ENCODE measurements at places on chromosomes 13 and 19.
A peak's percentile ranks its signal among the peaks of the same experiment; 100 is the strongest.

DNA sequence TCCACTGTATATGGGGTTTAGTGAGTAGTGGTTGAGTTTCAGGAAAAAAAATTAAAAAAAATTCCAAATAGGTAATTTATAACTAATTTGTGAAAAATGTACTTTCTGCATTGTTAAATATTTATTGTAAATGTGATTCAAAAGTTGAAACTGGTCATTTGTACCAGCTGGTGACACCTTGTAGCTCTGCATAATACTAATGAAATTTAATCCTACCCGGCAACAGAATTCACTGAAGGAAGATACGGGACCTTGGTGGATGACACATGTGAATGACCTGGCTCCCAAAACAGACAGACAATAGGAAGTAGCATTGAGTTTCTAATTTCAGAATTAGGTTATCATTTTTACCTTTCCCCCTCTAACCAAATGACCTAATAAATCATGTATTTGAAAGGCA, 73.8 kb downstream of the SLITRK6 start:
- peak; percentile 75 for DNase-seq

DNA sequence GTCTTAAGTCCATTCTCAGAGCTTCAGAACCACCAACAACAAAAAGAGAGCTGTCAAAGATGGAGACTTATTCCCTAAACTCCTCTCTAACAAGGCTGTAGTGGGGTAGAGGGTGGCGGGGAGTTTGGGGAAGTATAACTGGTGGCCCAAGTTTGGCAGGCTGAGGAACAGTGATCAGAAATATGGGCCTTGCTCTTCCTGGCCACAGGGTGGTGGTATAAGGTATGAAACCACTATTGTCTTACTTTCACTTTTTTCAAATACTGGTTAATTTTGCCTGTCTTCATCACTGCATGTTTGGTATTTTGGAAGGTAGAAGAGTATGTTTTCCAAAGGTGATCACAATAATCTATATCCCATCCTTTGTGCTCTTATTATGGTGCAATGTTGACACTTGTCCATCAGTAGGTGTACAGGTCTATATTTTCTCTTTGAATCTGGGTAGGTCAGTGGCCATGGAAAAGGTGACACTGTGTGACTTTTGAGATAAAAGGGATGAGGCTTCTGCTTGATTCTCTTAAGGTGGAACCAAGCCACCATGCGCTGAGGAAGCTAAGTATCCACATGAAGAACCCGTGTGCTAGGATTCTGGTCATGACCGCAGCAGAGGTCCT, 23.2 kb upstream of the GPC5 start:
- no peak for DNase-seq

GRCh38 chr19:30857388-30857787, 485.2 kb downstream of the ZNF536 start:
- no peak for DNase-seq

DNA sequence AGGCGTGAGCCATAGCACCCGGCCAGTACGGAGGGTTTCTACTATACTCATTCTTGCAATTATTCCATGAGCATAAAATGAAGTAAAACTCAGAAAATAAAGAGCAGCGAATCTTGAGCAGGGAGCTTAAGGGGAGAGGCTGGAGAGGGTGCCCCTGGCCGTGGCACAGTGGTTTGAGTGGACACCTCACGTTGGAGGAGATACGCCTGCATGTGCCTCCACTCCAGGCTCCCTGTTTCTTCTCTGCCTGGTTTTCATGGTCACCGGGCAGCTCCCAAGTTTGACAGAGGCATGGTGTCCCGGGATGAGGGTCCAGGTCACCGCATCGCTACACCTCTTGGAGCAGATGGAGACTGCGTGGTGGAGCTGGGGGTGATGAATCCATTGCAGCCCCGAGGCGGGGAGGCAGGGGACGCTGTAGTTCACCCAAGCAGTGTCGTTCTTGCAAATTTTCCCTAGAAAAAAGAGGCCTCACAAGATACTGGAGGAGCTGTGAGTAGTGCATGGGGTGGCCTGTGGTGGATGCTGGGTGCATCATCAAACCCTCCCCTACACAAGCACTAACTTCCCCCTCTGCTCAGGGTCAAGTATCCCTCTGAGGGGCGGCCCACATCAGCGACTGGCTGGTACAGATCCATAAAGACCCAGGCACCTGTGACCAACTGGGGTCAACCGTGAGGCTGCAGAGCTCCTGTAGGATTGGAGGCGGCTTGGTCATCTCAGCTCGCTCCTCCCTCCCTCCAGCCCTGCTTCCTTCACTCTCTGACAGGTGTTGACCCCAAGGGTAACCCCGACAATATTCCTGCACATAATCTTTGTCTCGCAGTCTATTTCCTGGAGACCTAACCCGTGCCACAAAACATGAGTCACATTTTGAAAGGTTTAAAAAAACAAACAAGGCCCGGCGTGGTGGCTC, 3.6 kb upstream of the MIER2 start:
- DNase-seq: no peak

GRCh38 chr13:90414691-90415596, 932.5 kb upstream of the MIR17HG start:
- DNase-seq: no peak

- DNase-seq: peak; percentile 40
Observed at GRCh38 chr13:112968910-112969691, at the start of gene MCF2L. Gene MCF2L, plus strand, starts transcription at chr13:112969214. Its CDS starts 166 bp downstream, at chr13:112969380.

GRCh38 chr13:33341861-33342452, 56.4 kb upstream of the STARD13 start:
- peak; percentile 42 for DNase-seq

- DNase-seq: no peak
Observed at GRCh38 chr13:110413016-110413675, 106.1 kb downstream of the COL4A2 start.

- peak; percentile 26 for DNase-seq
Observed at GRCh38 chr13:113105032-113105920, at the start of gene F7. Gene F7, plus strand, starts transcription at chr13:113105791. Its CDS starts 51 bp downstream, at chr13:113105842.

- no peak for DNase-seq
Observed at GRCh38 chr13:70644052-70644451, 535.8 kb upstream of the KLHL1 start.

DNA sequence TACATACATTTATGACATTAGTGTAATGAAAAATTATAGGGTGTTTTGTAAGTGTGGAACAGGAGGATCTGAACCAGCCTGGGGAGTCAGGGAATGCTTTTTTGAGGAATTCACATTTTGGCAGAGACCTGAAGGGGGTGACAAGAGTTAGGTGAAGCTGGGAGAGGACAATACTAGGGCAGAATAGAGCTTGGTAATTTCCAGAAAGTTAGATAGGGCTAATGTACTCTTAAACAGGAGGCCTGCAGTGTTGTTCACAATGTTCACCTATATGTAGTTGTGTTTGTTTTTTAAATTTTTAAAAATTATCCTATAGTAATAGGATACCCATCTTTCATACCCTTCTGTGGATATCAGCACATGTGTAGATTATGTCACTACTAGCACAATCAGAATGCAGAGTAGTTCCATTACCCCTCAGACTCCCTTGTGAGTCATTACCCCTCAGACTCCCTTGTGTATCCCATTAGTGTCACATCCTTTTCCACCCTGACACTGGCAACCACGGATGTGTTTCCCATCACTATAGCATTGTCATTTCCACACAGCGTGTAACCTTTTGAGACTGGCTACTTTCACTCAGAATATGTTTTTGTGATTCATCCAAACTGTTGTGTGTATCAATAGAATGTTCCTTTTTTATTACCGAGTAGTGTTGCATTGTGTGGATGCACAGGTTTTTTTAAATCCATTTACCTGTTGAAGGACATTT, 43.1 kb downstream of the PCCA start:
- peak; percentile 42 for DNase-seq

DNA sequence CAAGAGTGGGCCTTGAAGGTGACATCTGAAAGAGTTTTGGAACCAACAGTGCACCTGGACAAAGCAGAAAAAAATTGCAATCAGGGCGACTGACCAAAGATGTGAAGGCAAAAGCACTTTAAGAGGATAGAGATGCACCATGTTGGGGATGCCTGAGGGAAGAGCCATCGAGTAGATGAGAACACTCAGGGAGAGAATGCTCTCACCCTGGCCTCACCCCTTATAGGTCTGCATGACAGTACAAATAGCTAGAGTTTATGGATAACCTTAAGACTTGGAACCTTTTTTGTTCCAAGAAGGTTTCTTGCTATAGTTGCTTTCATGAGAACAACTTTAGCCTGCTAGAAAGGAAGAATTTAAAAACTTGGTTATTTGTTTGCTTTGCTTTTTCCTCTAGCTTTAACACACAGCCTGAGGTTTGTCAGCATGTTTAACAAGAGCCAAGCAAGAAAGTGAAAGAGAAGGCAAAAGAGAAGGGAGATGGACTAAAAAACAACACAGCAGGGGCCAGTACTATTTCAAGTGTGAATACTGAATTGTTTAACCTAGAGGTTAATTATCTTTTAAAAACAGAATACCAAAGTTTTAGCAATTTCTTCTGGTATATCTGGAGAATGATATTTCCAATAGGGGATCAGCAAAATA, 418.9 kb downstream of the DIAPH3 start:
- DNase-seq: no peak

DNA sequence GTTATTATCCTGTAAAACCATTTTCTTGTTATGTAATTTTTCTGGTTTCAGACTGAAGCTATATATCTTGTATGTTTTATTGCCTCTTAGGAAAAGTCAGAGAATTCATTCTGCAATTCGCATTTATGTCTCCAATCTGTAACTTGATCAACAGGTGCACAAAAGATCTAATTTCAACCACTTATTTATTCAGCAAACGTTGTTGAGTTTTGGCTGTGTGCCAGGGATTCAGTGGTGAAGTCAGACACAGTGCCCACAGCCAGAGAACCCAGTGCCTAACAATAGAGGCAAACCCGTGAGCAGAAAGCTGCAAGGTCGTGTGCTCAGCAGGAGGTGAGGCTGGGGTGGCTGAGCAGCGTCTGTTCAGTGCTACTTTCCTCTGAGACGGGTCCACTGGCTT, 119.5 kb upstream of the MCF2L start:
- DNase-seq: peak; percentile 97

- no peak for DNase-seq
Observed at GRCh38 chr19:55705972-55706371, 30.9 kb downstream of the EPN1 start.

DNA sequence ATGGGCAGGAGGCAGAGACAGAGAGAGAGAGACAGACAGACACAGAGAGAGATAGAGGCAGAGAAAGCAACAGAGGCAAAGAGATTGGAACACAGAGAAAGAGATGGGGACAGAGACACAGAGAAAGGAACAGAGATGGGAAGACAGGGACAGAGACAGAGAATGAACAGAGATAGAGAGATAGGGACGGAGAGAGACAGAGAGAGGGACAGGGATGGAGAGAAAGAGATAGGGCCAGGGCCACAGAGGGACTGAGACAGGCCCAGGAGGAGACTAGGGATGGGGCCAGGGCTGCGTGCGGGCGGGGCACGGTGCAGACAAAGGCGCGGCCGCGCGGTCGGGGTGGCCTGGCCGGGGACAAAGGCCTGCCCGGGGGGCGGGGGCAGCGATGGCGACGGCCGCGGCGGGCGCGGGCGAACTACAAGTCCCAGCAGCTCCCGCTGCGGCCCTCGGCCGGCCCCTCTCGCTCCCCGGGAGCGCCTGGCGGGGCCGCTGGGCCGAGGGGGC, at the start of gene ZNF358:
ZNF358 (plus strand) TSS at position 459 of the 507 bp plus-strand sequence. CDS start 3,140 bp downstream, outside the sequence.
- DNase-seq: peak; percentile 43

DNA sequence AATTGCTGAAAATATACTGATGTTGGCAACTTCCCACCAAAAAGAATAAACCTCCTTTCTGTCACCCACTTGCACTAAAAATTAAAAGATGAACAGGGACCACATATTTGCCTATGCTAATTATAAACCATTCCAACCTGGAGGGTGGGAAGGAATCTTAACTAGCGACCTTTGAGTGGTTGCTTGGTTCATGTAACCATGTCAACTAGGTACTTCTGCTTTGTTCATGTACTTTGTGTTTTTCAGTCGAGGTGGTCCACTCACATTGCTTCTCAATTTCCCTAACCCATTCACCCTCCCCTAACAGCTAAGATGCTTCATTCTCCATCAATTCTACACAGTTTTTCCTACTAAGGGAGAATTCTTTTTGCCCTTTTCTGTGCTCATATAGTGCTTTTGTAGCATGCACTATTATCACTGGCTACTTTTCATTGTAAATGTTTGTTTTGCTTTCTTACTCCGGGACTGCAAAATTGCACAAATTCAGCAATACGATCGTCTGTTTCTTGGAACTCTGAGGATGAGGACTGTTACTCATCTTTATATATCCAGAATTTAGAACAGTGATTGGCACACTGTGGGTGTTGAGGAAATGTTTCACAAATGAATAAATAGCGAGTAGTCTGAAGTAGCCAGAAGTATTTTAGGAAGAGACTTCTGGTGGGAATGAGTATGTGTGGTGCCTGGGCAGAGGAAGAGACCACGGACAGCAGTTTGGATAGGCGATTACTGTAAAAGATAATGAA, 187.5 kb downstream of the GPC6 start:
- no peak for DNase-seq
